ENCODE measurements at places on chromosomes 7 and 10. TPM values are rescaled to one million over a fixed set of nuclear protein-coding genes. Genes with fewer than 3 reads are reported as not detected.

Gene NPC1L1
- total RNA-seq: 0.14 TPM

Gene OR13A1
- not detected for total RNA-seq

Gene PRLHR
- not detected for total RNA-seq

Gene OLAH
- 0.09 TPM for total RNA-seq

Gene NAT16
- not detected for total RNA-seq

Gene SFTPD
- not detected for total RNA-seq

Gene EPO
- total RNA-seq: not detected

Gene OGDHL
- total RNA-seq: 0.14 TPM

Gene IL6
- total RNA-seq: 40.0 TPM

Gene JCAD
- 30.9 TPM for total RNA-seq

Gene TPST1
- 210 TPM for total RNA-seq

Gene PRKAR2B
- 65.3 TPM for total RNA-seq

Gene ST8SIA6
- not detected for total RNA-seq

Gene SLC16A12
- not detected for total RNA-seq

Gene SLC39A12
- not detected for total RNA-seq

Gene ANKRD7
- total RNA-seq: 0.92 TPM

Gene FXYD4
- total RNA-seq: not detected

Gene DYNC1I1
- total RNA-seq: 0.83 TPM

Data from smooth muscle cell of bladder (primary cell).